ENCODE measurements at places on chromosomes 2 and 18.

- DNase-seq, result no peak
Observed at GRCh38 chr2:177282787-177283572, 18.5 kb upstream of the NFE2L2 start.

- DNase-seq, result no peak
Observed at GRCh38 chr18:74733598-74733997, 135.9 kb downstream of the ZNF407 start.

- no peak for DNase-seq
Observed at GRCh38 chr2:101408925-101409324, 21.6 kb upstream of the CREG2 start.

- DNase-seq, result no peak
Observed at GRCh38 chr2:151337643-151338042, 19.7 kb upstream of the TNFAIP6 start.

DNA sequence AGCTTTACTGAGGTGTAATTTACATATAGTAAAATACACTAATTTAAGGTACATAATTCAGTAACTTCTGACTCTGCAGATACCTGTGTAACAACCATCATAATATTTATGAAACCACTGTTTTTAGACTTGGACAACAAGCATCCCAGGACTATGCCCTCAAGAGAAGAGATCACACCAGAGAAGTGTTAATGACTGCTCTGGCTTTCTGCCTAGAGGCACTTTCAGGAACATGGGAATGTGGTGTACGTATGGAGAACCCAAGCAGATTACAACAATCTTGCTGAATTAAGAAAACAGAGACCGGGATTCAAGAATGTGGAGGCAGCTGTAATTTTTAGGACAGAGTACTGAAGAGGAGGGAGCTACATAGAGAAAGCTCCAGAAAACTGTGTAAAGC is 475.2 kb downstream of the LPIN1 start:
- DNase-seq, result no peak

DNA sequence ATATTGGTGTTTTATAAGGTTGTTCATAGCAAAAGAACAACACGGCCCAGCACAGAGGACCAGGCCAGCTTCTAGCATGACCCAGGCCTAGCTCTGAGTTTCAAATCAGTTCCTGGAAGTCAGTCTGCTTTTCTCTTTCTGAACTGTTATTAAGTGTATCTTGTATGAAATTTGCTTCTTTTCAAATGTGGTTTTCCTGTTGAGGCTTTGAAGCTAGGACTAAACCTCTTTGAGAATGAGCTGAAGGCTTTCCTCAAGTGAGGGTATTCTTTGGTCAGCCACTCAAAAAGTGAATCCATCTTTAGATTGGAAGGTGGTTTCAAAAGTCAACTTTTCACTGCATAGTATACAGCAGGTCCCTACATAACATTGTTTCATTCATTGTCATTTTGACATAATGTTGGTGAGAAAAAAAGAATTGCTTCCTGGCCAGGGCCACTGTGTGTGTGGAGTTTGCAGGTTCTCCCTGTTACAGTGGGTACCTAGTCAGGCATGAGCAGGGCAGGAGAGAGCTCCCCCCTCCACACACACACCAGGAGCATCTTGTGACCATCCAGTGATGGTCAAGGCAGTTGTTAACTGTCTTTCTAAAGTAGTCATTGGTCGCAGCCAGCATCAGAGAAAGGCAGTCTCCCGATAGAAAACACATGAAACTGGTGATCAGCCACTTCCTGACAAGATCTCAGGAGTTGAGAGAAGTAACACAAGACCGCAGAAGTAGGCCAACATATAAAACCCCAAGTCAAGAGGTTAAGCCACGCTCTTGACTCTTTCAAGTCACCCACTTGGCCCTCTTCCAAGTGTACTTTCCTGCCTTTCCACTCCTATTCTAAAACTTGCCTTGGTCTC is 6.7 kb upstream of the ACAA2 start:
- DNase-seq, result no peak

GRCh38 chr2:48213646-48214045 is 307.3 kb upstream of the FBXO11 start:
- no peak for DNase-seq

GRCh38 chr2:201882353-201883090 is 76.2 kb downstream of the CDK15 start:
- DNase-seq, result no peak

GRCh38 chr2:79259296-79259695 is 99.7 kb upstream of the REG3A start:
- no peak for DNase-seq

DNA sequence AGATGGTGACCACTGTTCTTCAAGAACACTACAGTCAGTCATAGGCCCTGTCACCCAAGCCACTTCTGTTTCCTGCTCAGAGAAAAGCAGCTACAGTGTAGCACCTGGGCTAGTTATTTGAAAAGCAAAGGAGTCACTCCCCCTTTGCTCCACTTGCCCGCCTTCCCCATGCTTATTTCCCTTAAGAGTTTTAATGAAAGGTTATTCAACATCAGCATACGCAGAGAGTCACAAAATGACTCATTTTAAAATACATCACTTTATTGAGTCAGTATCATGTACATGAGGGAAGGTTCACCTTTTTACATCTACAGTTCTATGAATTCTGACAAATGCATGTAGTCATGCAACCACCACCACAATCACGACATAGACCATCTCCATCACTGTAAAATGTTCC is 71.3 kb downstream of the TNFRSF11A start:
- DNase-seq, result no peak

DNA sequence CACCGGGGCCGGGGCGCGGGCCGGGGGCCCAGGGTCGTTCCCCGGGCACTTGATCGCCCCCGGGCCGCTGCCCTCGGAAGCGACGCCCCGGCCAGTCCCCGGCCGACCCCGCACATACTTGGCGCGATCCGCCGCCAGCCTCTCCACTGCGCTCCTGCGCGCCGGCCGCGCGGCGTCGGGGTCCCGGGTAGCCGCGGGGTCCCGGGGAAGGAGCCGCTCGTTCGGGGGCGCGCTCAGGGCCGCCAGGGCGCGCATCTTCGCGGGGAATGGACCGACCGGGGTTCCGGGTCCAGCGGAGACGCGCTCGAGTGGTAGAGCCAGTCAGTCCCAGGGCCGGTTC is 204 bp downstream of the FAM110C start:
- DNase-seq, result no peak

DNA sequence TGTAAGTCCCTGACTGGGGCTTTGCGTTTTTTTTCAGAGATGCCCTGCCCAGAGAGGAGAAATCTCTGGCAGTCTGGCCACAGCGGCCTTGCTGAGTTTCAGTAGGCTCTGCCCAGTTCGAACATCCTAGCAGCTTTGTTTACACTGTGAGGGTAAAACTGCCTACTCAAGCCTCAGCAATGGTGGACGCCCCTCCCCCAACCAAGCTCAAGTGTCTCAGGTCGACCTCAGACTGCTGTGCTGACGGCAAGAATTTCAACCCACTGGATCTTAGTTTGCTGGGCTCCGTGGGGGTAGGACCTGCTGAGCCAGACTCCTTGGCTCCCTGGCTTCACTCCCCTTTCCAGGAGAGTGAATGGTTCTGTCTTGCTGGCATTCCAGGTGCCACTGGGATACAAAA is 31.7 kb downstream of the L3MBTL4 start:
- DNase-seq, result no peak

DNA sequence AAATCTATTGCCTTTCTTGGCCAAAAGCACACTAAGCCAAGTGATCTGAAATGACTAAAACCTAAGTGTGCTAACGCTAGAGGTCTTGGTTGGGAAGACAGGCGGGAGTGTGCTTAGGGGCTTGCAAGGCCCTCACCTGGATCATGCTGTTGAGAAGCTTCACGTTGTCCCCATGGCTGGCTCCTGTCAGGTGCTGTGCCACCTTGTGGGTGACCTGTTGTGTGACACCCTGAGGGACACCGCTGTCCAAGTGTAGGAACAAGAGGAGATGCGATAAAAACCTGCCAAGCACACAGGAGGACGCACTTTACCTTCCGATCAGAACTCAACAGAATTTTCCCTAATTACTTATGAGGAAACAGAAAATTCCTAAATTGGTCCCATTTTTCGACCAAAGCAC is 50.8 kb downstream of the EPG5 start:
- no peak for DNase-seq

DNA sequence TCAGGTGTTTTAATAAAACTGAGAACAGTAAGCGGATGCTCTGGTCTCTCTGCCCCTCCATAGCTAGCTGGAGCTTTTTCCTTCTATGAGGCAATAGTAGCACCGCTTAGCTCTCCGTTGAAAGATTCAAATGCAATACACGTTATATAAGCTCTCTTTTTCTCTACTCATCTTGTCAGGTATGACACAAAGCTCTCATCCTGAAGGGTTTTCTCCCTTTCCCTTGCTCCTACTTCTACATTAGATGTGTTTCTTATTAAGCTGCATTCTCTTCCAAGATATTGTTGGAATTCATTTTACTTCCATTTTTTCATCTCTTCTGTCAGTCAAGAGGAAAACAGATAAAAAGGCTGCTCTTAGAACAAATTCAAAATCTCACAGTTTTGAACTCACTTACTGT is 434.6 kb upstream of the DDX18 start:
- no peak for DNase-seq

GRCh38 chr2:77086478-77086877 is 435.7 kb downstream of the LRRTM4 start:
- no peak for DNase-seq

DNA sequence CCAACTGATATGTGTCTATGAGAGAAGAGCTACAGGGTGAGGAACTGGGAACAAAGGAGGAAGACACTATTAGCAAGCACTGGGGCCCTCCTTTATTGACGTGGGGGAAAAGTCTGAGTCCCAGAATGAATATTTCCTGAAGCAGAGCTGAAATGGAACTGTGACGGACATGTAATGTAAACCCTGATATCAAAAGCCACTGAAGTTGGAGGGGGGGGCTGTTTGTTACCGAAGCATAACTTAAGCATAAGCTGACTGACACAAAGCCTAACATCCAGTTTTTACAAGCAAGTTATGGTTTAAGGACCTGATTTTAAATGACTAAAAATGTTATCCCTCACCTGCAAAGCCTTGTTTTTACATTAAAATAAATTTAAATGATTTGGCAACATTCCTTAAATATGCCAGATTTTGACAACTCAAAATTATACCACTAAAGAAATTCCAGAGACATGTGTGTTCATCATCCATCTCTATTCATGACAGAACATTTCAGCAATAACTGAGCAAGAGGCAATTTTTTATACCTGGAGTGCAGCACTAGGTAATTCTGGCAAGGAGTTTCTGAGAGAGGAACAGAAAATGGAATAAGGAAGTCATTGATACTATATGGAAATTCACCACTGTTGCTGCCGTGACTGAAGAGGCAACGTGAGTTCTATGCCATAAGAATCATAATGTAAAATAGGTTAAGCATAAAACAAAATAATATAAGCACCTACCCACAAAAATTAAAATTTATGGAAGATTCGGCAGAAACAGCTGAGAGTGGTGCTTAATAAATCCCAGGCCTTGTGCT is 186.0 kb downstream of the AFF3 start:
- no peak for DNase-seq

- no peak for DNase-seq
Observed at GRCh38 chr2:151543876-151544275, 134.2 kb downstream of the RIF1 start.

DNA sequence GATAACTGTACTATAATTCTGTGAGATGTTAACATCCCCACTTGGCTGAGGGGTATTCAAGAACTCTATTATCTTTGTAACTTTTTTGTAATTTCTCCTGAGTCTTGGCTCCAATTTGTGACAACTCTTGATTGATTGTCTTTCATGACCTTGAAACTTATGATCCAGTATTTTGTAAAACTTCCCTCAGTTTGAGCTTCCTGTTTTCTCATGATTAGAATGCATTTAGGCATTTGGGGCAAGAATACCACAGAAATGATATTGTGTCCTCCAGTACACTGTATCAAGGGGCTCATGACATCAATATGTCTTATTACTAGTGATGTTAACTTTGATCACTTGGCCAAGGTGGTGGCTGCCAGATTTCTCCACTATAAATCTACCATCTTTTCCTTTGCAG is 37.4 kb downstream of the PNO1 start:
- no peak for DNase-seq

- DNase-seq, result no peak
Observed at GRCh38 chr2:212921061-212921460, 230.4 kb downstream of the IKZF2 start.
